ENCODE measurements at places on chromosomes 16 and 17.

DNA sequence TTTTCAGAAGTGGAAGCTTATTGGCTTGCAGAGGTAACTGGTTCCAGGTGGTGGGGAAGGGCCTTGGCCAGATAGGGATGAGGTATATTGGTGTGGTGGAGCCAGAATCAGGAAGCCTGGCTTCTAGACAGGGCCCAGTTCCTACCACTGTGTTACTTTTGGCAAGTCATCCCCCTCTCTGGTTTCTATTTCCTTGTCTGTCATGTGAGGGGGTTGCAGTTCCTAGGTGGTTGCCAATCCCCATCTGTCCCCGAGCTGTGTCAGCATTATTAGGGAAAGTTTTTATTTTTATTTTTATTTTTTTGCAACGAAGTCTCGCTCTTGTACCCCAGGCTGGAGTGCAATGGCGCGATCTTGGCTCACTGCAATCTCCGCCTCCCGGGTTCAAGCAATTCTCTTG lies 3.0 kb downstream of the SMCR8 start:
- DNase-seq = no peak

DNA sequence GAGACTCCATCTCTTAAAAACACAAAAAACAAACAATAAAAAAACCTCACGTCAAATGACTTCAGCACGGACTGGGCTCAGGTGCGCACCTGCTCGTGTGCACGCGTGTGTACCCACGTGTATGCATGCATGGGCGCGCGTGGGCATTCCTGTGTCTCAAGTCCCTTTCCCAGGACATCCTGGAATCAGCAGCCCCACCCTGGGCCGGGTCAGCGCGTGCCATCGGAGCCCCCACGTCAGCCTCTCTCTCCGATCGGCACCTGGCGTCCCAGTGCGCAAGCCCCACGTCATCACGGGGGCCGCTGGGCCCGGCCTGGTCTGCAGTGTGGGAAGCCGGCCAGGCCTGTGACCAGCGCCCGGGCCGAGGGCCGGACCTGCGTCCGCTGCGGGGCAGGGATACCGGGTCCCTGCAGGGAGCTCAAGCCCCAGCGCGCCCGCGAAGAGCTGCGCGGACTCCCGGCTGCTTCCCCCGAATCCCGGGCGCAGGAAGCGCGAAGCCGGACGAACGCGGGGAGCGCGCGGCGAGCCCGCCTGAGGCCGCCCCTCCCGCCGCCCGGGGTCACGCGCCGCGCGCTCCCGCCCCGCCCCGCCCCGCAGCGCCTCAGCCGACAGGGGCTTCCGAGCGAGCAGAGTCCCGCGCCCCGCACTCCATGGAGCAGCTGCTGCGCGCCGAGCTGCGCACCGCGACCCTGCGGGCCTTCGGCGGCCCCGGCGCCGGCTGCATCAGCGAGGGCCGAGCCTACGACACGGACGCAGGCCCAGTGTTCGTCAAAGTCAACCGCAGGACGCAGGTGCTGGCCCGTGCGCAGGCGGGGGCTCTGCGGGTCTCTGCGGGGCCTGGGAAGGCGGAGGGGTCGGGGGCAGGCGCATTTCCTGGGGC lies at the start of gene FN3K:
Gene FN3K, plus strand, starts transcription at position 629 of the 880 bp plus-strand sequence. Its CDS starts 22 bp downstream, at position 651.
- no peak for DNase-seq

DNA sequence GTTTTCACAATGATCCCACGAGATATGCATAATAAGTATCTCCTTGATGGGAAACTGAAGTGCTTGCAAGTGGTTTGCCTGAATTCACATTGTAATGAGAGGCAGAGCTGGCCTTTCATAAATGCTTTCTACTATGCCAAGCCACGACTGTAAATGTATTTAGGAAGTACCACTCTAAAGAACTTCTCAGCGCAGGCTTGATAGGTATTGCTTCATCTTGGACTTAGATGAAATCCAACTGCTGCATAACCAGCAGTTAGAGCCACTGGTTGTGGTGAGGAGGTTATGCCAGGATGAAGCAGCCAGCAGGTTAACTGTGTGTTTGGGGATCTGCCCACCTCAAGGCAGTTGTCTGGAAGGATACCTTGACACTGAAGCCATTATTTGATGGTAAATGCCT lies 26.8 kb downstream of the MARCHF10 start:
- no peak for DNase-seq

DNA sequence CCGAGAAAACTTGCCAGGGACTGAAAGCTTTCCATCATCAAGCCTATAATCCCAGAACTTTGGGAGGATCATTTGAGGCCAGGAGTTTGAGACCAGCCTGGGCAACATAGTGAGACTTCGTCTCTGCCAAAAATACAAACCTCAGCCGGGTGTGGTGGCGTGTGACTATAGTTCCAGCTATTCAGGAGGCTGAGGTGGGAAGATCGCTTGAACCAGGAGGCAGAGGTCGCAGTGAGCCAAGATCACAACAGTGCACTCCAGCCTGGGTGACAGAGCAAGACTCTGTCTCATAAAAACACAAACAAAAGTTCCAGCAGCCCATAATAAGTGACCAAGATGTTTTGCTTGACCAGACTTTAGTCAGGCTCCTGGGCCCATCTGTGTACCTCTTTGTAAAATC lies 1.9 kb downstream of the MEAK7 start:
- no peak for DNase-seq

- DNase-seq = no peak
Measured at GRCh38 chr17:75218131-75218530, 12.7 kb downstream of the NUP85 start.

DNA sequence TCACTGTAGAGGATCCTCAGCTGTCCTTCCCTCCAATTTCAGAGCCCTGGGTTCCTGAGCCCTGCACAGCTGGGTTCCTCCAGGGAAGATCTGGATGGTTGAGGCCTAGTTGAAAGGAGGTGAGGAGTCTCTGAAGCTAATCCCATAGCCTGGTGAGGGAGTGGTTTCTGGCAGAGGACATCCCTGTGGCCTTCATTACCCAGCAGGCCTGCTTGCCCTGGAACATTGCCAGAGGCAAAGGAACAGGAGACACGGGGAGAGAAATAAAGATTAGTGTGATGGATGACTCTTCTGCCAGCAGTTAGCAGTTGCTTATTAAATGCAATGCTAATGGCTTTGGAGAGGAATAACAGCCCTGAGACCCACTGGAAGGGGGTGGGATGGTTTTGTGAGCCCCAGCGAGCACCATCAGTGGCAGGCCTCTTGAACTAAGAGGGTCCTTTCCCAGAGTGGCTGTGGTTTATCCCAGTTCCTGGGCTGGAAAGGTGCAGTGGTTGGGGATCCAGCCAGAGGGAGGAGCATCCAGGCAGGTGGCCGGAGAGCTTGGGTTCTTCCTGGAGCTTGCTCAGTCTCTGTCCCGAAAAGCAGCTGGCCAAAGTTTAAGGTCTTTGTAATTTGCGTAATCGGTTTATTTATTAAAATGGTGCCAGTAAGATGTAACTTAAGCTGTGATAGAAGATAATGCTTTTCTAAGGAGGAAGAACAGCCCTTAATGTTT lies 209.7 kb downstream of the CCDC182 start:
- DNase-seq = no peak

- no peak for DNase-seq
Measured at GRCh38 chr17:66724581-66725341, 110.2 kb upstream of the CACNG5 start.

DNA sequence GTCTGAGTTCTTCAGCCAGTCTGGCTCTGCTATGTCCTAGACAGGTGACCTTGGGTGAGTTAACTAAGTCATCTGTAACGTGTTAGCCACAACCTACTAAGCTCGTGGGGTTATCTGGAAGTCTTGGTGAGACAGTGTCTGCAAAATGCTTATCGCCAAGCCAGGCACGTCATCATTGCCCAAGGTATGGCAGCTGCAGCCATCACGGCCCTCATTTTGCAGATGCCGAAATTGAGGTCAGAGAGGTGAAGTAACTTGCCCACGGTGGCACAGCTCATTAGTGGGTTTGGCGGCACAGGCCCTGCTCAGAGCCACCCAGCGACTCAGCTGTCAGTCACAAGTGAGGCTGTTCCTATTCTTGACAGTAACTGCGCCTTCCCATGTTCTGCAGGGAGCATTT lies 79.8 kb downstream of the CMIP start:
- no peak for DNase-seq

- no peak for DNase-seq
Measured at GRCh38 chr16:66740010-66740409, 11.4 kb downstream of the DYNC1LI2 start.

GRCh38 chr16:30615358-30616091 lies 5.3 kb upstream of the ZNF689 start:
- peak; percentile 44 for DNase-seq

- DNase-seq = no peak
Measured at GRCh38 chr17:49873466-49873865, 25.6 kb upstream of the TAC4 start.

DNA sequence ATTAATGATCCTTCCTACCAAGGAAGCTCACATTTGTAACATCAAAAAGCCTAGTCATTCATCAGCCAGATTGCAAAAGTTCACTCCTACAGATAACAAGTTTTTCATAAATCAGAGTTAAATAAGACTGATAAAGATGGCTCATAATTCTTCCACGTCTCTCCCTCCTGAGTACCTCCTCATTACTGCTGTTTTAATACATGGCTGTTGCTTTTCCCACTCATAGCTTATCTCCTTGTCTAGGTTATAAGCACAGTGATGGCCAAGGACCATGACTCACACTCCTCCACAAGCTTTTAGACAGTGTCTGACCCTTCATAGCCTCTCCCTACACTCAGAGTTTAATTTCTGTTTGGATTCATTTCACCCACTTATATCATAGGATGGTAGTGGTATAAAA lies 100.9 kb upstream of the MON1B start:
- no peak for DNase-seq

GRCh38 chr17:43142153-43142552 lies 17.0 kb upstream of the BRCA1 start:
- DNase-seq = no peak

DNA sequence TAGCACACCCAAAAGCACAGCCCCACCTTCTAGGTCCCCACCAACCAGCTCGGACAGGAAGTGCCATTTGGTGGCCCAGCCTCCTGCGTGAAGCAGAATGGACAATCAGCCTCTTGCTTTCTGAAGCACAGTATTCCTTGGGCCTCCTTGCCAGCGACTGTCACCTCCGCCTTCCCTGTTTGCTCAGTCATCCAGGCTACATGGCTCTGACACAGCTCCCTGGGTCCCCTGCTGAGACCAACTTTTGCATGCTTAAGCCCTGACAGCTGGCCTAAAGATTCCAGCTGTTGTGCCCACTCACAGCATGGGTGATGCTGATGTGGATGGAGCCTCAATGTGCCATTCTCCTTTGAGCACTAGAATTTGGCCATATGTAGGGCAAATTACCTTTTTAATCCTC lies 4.5 kb upstream of the CACNG5 start:
- DNase-seq = no peak

DNA sequence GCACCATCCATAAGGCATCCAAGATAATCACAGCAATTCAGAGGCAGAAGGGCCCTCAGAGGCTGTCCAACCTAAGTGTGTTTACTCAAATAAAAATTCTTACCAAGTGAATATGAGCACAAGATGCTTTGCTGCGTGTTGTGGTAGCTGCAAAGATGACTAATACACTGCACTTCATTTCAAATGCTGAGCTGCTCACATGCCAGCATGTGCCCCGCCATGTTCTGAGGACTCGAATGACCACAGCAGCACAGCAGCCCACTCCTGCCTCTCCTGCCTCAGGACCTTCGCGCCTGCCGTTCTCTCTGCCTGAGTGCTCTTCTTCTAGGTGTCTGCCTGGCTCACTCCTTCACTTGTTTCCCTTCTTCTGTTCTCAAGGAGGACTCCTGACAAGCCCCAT lies 19.0 kb downstream of the PIK3R5 start:
- no peak for DNase-seq

GRCh38 chr16:29025218-29025617 lies 40.4 kb downstream of the LAT start:
- DNase-seq = no peak

- no peak for DNase-seq
Measured at GRCh38 chr17:80650751-80651518, 106.3 kb downstream of the RPTOR start.

DNA sequence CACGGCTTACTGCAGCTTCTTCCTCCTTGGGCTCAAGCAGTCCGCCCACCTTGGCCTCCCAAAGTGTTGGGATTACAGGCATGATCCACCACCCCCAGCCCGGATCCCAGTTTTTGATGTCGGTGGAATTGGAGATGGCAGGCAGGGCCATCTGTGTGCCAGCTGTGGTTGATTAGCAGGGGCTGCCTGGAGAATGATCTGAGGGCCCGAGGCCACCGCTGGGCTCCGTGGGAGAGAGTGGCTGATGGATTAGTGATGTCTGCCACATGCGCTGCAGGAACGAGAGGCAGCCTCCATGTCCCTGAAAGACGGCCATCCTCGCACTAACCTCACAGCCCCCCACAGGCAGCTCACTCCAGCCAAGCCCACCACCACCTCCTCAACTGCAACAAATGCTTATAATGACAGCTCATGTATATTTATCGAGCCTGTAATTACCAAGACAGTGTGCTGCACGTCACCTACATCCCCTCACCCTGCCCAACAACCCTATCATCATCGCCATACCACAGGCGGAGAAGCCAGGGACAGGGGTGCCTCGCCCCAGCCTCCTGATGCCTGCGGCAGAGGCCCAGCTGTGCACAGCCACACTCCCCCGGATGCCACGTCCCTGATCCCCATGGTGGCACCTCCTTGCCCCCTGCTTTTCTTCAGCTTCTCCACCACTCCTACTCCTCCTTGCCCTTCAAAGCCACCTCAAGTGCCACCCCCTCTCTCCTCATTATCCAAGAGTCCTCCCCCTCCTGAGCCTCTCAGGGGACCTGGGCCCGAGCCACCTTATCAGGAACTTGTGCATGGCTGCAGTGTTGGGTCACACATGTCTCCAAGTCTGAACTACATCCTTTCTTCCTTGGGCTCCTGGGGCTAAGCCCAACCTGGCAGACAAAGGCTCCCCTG lies 33.2 kb downstream of the ACTG1 start:
- DNase-seq = no peak

DNA sequence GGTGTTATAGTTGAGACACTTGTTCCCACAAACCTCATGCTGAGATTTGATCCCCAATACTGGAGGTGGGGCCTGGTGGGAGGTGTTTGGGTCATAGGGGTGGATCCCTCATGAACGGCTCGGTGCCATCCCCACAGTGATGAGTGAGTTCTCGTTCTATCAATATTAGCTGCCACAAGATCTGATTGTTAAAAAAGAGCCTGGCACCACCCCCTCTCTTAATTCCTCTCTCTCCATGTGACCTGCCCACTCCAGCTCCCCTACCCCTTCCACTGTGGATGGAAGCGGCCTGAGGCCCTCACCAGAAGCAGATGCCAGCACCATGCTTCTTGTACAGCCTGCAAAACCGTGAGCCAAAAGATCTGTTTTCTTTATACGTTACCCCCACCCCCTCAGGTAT lies 31.2 kb downstream of the TRIM16 start:
- no peak for DNase-seq

DNA sequence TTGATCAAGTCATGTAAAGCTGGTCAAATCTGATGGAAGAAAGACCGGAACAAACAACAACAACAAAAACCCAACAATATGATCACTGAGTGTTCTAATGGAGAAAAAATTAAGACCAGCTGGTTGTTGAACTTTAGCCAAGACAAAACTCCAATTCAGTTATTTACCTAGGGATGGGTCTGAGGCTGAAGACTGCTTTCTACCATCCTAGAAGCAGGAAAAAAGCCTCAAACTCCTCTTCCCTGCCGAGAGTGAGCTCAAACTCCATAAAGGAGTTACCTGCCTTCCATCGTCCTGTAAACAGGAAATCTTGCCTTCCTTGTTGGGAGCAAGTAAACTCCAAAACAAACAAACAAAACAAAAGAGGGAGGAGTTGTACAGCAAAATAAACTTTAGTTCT lies 23.1 kb upstream of the TMEM98 start:
- no peak for DNase-seq
